Skeletal muscle cell (primary cell): ENCODE measurements at places on chromosomes 4 and X.

- no peak for DNase-seq
Observed at GRCh38 chrX:119878740-119879139, 7.1 kb downstream of the NDUFA1 start.

GRCh38 chrX:42778096-42778495 is at the start of gene PPP1R2C:
TSS of gene PPP1R2C (minus strand) at chrX:42778163. CDS start at chrX:42778079, 84 bp downstream.
- DNase-seq, result no peak

- DNase-seq, result peak; percentile 83
Observed at GRCh38 chr4:122666527-122667245, 45.8 kb upstream of the IL21 start.

GRCh38 chr4:8051644-8052043 is 107.0 kb downstream of the ABLIM2 start:
- DNase-seq, result no peak

GRCh38 chrX:103393487-103393886 is 17.1 kb downstream of the BEX3 start:
- no peak for DNase-seq

GRCh38 chr4:76540486-76540885 is 105.5 kb downstream of the SHROOM3 start:
- no peak for DNase-seq

- no peak for DNase-seq
Observed at GRCh38 chr4:48635980-48636379, 144.1 kb downstream of the FRYL start.

- no peak for DNase-seq
Observed at GRCh38 chrX:77622233-77622632, 163.8 kb downstream of the ATRX start.

- no peak for DNase-seq
Observed at GRCh38 chrX:54045563-54046228, 1.4 kb upstream of the PHF8 start.

GRCh38 chr4:75830906-75831305 is 71.3 kb downstream of the PPEF2 start:
- no peak for DNase-seq

GRCh38 chr4:155688211-155688610 is 21.6 kb downstream of the GUCY1A1 start:
- DNase-seq, result no peak

DNA sequence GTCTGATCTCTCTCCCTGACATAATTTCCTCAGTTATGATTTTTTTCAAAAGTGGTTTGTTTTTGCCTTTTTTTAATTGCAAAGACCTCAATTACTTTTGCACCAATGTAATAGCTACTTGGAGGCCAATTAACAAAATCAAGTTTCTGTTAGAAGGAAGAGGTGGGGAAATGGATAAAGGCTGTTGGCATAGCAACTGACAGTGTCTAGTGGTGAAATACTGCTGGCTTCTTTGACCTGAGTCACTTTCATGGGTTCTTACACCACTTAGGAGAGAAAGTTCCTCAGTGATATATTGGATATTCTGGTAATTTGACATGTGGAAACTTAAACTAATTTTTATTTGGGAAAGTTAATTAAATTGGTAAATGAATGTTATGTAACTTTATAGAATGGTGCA is 26.5 kb upstream of the ATP8A1 start:
- no peak for DNase-seq

DNA sequence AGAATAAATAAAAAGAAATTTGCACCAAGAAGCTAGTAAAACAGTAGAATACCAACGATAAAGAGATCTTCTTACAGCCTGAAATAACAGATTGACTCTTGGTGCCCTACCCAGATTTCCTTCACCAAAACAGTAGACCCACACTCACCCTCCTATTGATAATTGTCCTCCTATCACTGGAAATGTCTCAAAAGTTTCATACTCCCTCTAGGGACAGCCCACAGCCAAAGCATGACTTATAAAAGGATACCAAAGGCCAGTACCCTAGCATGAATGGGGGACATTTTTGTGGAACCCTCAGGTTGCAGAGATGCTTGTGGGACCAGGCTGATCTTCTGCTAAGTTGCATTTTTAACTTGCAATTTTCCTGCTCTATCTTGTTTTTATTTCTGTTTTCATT is 104.1 kb downstream of the INPP4B start:
- no peak for DNase-seq

GRCh38 chr4:148112231-148112982 is 329.8 kb downstream of the NR3C2 start:
- peak; percentile 67 for DNase-seq

DNA sequence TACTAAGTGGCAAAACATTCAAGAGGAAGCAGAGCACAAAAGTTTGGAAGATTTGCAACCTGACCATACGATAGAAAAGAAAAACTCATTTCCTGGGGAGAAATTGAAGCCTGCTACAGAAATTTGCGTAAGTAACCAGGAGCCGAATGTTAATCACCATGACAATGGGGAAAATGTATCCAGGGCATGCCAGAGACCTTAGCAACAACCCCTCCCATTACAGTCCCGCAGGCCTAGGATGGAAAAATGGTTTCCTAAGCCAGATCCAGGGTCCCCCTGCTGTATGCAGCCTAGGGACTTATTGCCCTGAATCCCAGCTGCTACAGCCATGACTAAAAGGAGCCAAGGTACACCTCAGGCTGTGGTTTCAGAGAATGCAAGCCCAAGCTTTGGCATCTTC is 472.2 kb upstream of the KLHL4 start:
- no peak for DNase-seq

- DNase-seq, result peak; percentile 4
Observed at GRCh38 chrX:53594354-53594753, 92.2 kb downstream of the HUWE1 start.

GRCh38 chr4:143424276-143424675 is 87.6 kb downstream of the GAB1 start:
- DNase-seq, result no peak

DNA sequence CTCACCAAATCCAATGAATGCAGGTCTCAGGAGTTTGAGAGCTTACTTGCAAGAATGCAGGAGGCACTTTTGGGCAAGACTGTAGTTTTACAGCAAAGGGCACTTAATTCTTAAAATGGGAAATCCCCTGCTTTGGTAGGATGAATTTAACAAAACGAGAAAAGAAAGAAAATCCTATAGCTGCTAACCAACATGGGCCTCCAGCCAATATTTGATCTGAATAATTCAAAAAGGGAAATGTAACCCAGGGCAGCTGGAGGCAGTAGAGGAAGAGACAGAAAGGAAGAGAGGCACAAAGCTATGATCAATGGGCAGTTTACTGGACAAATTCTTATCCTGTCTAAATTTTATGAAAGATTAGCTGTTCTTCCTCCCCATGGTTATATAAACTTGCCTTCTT is 142.3 kb downstream of the SH3KBP1 start:
- DNase-seq, result no peak

DNA sequence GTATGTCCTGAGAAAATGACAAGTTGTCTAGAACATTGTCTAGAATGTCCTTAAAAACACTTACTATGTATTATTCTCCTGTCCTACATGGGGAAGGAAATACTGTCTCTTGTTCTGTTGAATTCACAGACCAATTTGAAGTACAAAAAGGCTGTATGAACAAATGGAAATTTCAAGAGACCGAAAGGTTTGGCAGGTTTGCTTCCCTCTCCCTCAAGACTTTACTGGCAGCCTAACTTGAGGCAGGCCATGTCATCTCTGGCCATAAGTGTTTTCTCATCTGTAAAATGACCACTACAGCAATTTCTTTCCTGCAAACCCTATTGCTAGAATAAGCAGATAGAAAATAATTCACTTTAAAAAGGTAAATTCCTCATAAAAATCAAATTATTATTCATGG is 191.2 kb upstream of the BMP3 start:
- DNase-seq, result no peak

DNA sequence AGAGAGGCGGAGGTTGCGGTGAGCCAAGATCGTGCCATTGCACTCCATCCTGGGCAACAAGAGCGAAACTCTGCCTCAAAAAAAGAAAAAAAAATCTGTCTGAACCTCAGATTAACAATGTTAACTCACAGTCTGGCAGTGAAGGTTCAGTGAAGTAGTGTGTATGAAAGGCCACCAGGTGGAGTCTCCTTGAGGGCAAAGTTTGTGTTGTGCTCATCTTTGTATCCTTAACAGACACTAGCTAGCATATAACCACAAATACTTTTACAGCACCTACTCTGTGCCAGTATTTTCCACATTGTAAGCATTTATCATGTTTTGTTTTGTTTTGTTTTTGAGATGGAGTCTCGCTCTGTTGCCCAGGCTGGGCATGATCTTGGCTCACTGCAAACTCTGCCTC is 46.0 kb upstream of the MGST2 start:
- no peak for DNase-seq

GRCh38 chrX:68203646-68204045 is 229.6 kb downstream of the OPHN1 start:
- no peak for DNase-seq

GRCh38 chr4:80916770-80917169 is 113.7 kb upstream of the BMP3 start:
- no peak for DNase-seq

DNA sequence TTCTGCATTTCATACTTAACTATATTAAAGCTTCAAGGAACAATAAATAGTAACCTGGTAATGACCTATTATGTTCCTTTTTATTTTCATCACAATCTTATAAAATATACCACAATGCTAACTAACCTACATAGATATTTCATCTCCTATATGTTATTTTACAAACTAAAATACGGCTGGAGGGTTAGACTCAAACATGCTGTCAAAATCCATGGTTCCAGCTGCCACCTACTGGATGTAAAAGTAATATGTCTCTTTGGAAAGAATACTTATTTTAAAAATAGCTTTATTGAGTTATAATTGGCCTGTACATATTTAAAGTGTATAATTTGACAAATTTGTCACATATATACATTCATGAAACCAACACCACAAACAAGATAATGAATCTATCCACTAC is 15.0 kb downstream of the RGN start:
- no peak for DNase-seq

DNA sequence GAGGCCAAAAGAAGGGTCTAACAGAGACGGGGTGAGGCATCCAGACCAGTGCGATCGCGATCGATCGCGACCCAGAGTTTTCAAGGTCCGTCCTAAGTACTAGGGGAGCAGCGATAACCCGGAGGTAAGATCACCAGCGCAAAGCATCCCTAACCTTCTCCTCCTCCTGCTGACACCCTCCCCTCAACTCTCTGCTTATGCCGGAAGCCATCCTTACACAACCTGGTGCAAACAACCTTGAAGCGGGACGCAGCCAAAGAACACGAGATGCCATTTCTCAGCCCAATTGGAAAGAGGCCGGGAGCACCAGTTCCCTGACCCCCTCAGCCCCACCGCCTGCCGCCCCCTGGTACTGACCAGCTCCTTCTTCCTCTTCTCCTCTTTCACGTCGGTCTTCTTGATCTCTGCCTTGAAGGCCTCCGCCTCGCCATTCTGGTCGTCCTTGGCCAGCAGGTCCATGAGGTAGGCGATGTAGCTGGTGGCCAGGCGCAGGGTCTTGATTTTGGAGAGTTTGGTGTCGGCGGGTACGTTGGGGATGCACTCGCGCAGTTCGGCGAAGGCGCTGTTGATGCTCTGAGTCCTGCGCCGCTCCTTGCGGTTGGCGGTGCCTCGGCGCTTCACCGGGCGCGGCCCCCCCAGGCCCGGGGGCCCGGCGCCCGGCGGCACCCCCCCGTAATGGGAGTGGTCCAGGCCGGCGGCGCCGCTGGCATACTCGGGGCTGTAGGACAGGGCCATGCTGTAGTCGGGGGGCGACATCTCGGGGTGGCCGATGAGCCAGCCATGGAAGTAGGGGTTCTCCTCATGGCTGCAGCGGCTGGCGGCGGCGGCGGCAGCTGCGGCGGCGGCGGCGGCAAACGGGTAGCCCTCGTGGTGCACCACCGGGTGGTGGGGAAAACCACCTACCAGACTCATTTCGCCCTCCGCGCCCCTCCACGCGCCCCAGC is 1.4 kb downstream of the HAND2 start:
- DNase-seq, result no peak

- no peak for DNase-seq
Observed at GRCh38 chr4:10184041-10184440, 67.4 kb upstream of the WDR1 start.

GRCh38 chr4:180794333-180794732 is 1448.9 kb upstream of the TENM3 start:
- no peak for DNase-seq

GRCh38 chrX:110444996-110445395 is 86.3 kb downstream of the RTL9 start:
- no peak for DNase-seq

DNA sequence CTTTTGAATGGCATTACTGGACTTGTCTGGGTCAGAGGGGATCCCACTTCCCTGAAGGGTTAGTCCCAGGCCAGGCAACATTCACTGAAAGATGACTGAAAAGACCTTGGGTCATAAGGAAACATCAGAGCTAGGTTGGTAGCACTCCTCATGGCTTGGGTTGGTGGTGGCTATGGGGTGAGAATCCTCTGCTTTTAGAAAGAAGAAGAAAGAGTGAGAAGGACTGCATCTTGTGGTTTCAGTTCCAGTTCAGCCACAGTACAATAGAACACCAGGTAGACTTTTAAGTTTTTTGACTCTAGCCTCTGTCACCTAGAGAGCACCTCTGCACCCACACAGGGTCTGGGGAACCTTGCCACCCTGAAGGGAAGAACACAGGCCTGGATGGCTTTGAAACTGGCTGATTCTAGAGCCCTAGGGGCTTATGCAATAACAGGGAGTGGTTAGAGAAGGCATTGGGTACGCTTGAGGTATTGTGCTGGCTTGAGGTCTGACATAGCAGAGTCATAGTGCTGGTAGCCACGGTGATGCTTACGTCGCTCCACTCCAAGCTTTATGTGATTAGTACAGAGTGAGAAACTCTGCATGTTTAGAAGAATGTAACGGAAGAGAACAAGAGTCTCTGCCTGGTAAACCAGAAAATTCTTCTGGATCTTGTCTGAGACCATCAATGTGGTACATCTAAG is 36.5 kb downstream of the PRR32 start:
- DNase-seq, result no peak

- no peak for DNase-seq
Observed at GRCh38 chr4:112110059-112110425, 35.2 kb upstream of the FAM241A start.

DNA sequence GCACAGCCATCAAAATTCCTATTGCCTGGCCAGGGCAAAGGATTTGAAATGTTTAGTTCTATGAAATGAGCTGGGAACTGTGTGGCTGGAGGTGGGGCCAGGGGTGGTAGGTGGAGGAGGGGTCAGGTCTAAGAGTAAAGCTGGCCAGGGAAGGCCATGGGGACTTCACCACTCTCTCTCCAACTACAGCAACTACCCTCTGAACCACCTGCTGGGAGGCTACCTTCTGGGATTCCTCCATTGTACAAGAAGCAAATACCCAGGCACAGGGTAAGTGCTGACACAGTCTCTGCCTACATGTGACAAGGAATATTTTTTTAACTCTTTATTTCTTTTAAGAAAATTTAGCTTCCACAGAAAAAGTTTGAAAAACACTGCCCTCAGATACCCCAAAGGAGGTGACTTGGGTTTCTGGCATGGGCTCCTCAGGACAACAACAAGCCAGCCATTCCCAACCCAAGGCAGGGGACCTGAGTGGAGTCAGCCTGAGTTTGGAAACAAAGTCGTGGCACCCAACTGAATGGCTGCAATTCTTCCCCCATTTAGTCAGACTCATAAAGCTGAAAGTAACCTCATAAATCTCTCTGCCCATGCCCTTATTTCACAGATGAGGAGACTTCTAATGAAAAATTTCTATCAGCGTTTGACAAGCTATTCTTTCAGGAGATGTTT is 593.8 kb upstream of the DIPK2B start:
- DNase-seq, result no peak

GRCh38 chr4:168221301-168221700 is 97.3 kb downstream of the DDX60 start:
- peak; percentile 44 for DNase-seq
